Posterior cingulate gyrus (tissue), 11 donors: ENCODE measurements at places on chromosomes 6 and 20.
A peak's percentile ranks its signal among the peaks of the same experiment; 100 is the strongest.

DNA sequence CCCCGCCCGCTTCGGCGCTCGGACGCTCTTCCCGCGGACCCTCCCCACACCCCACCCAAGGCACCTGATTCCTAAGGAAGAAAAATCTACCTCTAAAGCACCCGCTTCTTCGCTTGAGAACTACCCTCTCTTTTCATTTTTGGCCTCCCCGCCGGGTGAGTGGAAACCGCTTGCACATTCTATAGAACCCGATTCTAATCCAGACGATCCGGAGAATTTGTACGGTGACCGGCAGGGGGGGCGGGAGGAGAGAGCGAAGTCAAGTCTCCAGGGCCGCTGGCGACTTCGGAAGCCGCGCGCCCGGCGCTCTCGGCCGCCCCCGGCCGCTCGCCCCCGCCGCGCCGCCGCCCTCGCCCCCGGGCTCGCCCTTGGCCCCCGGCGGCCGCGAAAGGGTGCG, at the start of gene RBM24:
RBM24 (plus strand) TSS at position 262 of the 397 bp plus-strand sequence. CDS start 221 bp downstream, outside the sequence.
- DNase-seq: peak; percentile 40

DNA sequence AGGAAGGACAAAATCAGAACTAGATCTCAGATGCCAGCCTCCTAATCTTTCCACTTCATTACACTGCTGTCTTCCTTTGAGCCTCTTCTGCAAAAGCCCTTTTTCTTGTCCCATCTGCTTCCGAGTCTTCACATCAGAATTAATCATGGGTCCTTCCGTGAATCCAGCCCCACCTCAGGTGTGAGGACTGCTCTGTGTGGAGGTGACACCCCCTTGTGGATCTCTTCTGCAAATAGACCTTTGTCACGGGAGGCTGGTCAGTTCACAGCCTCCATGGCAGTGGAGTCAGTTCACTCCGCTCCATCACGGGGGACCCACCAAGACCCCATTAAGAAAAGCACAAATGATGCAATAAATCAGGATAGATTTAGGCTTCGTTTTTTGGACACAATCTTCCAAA, 171.1 kb downstream of the ADAT2 start:
- DNase-seq: no peak

GRCh38 chr6:73579851-73580246, 59.0 kb upstream of the EEF1A1 start:
- DNase-seq: no peak

DNA sequence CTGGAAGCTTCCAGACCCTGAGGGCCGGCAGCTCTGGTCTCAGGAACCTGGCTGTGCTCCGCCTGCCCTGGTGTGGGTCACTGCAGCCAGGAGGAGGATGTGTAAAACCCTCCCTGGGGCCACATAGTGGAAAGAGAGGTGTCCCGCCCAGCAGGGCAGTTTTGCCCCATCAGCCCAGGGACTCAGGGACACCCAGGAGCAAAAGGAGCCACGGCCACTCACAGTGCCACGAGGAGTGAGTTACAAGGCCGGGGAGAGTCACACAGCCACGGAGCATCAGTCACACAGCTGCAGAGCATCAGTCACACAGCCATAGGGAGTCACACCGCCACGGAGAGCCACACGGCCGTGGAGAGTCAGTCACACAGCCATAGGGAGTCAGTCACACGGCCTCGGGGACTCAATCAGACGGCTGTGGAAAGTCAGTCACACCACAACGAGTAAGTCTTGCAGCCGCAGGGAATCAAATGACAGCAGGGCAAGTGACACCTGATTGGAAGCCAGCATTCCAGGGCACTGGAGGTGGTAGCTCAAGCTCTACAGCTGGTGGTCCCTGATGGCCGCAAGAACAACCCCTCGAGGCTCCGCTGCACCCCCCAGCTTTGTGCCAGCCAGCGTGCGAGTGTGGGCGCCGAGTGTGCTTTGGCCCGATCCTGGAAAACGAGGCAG, 60.9 kb downstream of the DLL1 start:
- no peak for DNase-seq

GRCh38 chr6:7546020-7546369, 4.5 kb downstream of the DSP start:
- no peak for DNase-seq

DNA sequence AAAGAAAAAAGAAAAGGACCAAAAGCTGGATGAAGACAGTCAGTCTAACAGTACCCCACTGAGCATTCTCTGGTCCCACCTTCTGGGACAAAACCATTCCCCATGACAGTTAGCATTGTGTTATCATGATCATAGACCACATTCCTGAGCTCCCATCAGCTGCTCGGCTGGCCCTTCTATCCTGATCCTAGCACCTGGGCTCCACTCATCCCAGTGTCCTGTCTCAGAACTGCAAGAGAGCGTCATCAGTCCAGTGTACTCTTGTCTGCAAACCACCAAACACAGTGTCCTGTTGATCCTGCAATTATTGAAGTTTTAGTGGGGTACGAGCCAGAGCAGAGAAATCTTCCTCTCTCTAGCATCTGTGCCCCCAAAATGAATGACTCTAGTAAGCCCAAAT, 16.0 kb upstream of the TAAR1 start:
- DNase-seq: no peak

- DNase-seq: no peak
Observed at GRCh38 chr6:69791065-69791471, 5.7 kb downstream of the LMBRD1 start.

DNA sequence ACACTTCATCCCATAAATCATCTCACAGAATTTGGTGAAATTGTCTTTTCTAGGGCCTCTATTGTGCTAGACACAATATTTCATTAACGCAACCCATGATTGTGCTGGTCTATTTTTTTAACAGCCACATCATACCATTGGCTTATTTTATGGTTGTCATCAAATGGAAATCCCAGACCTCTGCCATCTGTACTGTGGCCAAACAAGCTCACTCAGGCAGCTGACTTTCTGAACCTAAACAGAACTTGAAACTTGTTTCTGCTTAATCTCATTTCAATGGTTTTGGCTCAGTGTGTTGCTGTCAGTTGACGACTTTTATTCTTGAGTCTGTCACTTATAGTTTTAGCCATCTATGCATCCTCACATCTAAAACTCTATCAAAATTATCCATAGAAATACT, 111.8 kb downstream of the HAO1 start:
- no peak for DNase-seq

- DNase-seq: no peak
Observed at GRCh38 chr6:149320796-149321195, 3.3 kb downstream of the TAB2 start.

GRCh38 chr20:38550274-38550673, 30.7 kb upstream of the ADIG start:
- no peak for DNase-seq

DNA sequence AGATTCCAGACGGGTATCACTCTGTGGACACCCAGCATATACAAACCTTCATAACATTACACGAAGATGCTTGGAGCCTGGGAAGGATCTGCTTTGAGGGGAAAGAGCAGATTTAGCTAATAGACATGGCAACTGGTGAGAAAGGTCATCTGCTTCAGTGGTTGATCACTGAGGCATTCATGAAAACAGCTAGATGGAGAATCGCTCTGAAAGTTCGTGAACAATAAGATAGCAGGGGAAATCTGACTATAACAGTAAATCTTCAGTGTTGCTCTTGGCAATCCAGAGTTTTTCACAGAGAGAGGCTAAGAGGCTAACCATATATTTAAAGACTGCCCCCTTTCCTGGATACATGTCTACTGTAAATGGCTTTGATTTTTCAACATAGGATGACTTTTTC, 245.3 kb downstream of the FARS2 start:
- no peak for DNase-seq

- no peak for DNase-seq
Observed at GRCh38 chr20:2103461-2104153, 2.0 kb downstream of the STK35 start.

GRCh38 chr6:15359335-15359862, 113.5 kb downstream of the JARID2 start:
- no peak for DNase-seq

DNA sequence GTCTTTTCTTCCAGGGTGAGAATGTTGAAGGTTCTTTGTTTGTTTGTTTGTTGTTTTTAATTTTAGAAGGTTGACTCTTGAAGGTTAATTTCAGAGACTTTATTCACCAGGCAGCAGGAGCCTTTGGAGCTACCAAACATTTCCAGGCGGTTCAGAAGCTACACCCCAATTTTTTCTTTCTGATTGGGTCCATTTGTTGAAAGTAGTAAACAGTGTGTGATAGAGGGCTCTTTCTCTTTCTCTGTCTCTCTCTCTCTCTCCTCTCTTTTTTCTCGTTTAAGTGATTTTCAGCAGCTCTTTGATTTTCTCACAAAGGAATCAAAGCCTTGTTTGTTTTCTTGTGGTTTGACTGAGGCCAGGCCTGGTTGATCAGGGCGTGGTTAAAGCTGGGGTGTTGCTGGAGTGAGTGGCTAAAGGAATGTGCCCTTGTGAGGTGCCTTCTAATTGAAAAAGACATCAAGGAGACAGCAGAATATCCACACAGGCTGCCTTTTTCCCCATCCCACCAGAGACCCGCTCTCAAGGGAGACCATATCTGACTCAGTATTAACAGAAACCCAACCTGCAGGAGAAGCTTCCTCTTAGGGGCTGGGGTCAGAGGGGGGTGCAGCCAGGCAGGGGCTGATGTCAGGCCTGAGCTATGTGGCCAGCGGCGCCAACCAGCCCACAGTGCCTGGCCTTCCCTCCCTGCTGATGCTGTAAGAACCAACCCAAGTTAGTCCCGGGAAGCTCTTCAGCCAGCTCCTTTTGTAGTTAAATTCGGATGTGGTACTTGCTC, 40.4 kb upstream of the NAA20 start:
- no peak for DNase-seq

DNA sequence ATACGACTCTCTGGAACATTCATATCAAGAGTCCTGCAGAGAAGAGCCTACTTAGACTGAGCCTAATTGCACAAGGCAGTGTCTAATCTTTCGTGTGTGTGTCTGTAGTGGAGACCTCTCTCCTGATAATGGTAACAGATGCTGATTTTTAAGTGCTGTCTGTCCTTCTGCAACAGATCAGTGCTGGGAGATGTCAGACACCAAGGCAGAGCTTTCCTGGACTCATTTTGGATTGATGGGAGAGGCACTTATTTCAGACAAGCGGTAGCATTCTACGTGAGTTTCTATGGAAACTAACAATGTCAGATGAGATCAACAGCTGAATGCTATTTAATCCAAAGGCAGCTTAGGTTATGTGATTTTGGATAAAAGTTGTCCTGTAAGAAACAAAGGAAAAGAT, 167.6 kb downstream of the PLCB4 start:
- no peak for DNase-seq

GRCh38 chr6:4299476-4299875, 164.1 kb upstream of the ECI2 start:
- DNase-seq: no peak

- no peak for DNase-seq
Observed at GRCh38 chr20:46130534-46130933, 12.4 kb downstream of the CD40 start.

- DNase-seq: no peak
Observed at GRCh38 chr20:64039293-64040160, 3.5 kb downstream of the C20orf204 start.

GRCh38 chr6:108476847-108477430, 83.8 kb upstream of the FOXO3 start:
- peak; percentile 16 for DNase-seq

DNA sequence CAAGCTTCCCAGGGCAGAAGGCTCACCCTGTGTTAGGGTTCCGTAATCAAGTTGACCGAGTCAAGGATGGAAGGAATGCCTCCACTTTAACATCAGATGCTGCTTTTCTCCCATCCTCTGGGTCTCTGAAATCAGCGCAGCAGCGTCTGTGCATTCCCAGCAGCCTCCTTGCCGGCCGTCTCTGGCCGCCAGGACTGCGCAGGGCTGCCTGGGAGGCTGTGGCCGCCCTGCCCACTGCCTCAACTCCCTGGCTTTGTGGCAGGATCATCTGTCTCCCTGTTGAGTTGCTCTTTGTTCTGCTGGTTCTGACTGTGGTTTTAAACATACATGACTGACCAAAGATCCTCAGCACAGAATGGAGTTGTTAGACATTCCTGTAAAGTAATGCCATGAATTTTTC, 56.5 kb downstream of the DLL1 start:
- no peak for DNase-seq

- DNase-seq: no peak
Observed at GRCh38 chr6:47245745-47246371, 63.8 kb downstream of the TNFRSF21 start.

DNA sequence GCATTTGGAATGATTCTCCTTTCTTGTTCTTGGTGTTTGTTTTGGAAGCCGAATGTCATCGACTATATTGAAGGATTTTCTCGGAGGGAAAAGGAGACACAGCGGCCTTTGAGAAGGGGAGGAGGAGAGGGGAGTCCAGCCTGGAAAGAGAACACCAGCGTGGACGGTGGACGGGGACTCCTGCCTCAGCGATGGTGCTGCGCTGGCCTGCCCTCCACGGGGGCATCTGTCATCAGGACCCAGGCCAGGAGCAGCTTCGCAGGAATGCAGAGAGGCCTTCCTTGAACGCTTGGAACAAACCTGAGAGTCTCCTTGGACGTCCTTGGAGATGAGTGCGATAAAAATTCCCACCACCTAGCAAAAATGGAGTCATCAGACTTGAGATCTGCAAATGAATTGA, 8.3 kb upstream of the C6orf118 start:
- no peak for DNase-seq

DNA sequence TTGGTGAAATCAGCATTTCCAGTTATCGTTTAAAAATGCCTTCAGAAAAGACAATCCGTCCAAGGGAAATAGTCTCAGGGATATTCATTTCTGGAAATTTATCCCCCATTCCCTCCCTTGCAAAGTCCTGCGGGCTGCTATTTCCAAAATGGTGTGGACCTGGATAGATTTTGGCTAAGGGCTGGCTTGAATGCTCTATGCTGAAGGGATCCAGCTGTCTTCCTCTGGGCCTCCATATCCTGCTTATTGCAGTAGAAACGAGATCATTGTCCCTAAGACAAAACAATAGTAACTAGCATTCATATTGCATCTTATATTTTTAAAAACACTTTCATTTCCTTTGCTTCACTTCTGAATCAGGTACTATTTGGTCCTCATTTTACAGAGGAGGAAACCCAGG, 129.9 kb downstream of the ANKRD60 start:
- DNase-seq: no peak

DNA sequence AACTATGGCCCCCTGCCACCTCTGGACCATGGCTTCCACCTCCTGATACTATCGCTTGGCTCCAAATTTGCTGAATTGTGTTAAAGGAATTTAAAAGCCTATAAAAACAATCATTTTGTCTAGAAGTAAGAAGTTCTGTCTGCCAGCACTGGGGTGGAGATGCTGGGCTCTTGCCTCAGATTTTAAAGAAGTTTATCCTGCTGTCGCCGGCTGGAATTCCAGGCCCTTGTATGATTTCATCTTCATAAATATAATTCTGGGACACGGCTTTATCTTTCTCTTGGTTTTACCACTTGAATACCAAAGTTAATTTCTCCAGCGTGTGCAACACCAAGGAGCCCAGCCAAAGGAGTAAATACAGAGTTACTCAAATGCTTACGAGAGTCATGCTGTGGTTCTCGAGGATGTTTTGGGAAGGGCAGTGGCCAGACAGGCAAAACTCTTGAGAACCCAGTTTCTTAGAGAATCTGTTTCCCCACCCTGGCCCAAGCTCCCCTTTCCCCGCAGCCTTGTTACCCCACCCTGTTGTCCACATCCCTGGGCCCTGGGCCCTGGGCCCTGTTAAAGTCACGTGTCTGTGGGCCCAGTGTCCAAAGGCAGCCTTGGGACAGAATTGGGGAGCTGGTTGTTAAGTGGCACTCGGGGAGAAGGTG, 31.9 kb downstream of the C6orf89 start:
- no peak for DNase-seq
